ENCODE measurements at places on chromosomes 3 and 15. TPM values are rescaled to one million over a fixed set of nuclear protein-coding genes. Genes with fewer than 3 reads are reported as not detected.
A peak's percentile ranks its signal among the peaks of the same experiment; 100 is the strongest.

GRCh38 chr3:125023833-125024555 lies 31.8 kb downstream of the HEG1 start:
- no peak overlapping the region for H3K4me3 ChIP-seq
- H3K36me3 ChIP-seq = peaks cover 12% of the 10 kb centered on the region
- H3K27ac ChIP-seq = no peak overlapping the region
- H3K4me1 ChIP-seq = no peaks in the 10 kb centered on the region
- no peaks in the 10 kb centered on the region for H3K27me3 ChIP-seq
- no peak for DNase-seq

DNA sequence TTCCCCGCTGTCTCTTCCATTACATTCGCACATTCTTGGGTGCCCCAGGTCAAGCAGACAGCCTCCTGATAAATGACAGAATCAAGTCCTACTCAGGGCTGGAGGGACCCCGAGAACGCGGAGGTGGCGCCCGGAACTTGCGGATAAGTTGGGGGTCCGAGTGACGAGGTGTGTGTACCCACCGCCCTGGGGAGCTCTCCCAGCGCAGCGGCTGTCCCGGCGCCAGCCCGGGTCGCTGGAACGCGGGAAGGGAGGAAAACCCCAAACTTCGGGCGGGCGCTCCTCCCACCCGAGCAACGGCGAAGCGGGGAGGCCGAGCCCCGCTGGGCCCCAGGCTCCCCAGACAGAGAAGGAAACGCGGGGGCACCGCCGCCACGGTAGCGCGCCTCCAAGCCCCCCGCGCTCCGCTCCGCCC lies 550 bp downstream of the CLN6 start:
- no peaks in the 10 kb centered on the region for H3K36me3 ChIP-seq
- peak; percentile 71 for DNase-seq
- H3K27ac ChIP-seq = peak overlapping the region; percentile 87
- no peaks in the 10 kb centered on the region for H3K27me3 ChIP-seq

DNA sequence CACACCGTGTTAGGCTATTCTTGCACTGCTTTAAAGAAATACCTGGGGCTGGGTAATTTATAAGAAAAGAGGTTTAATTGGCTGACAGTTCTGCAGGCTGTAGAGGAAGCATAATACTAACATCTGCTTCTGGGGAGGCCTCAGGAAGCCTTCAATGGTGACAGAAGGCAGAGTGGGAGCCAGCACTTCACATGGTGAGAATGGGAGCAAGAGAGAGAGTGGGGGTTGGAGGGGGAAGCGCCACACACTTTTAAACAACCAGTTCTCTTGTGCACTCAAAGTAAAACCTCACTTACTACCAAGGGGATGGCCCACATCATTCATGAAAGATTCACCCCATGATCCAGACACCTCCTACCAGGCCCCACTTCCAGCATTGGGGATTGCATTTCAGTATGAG lies 181.1 kb downstream of the APBA2 start:
- H3K27me3 ChIP-seq = no peaks in the 10 kb centered on the region
- H3K36me3 ChIP-seq = no peaks in the 10 kb centered on the region
- no peak overlapping the region for H3K27ac ChIP-seq

GRCh38 chr3:179196098-179196497 lies 47.9 kb downstream of the PIK3CA start:
- H3K27me3 ChIP-seq = no peaks in the 10 kb centered on the region
- no peak overlapping the region for H3K4me3 ChIP-seq
- H3K27ac ChIP-seq = no peak overlapping the region

DNA sequence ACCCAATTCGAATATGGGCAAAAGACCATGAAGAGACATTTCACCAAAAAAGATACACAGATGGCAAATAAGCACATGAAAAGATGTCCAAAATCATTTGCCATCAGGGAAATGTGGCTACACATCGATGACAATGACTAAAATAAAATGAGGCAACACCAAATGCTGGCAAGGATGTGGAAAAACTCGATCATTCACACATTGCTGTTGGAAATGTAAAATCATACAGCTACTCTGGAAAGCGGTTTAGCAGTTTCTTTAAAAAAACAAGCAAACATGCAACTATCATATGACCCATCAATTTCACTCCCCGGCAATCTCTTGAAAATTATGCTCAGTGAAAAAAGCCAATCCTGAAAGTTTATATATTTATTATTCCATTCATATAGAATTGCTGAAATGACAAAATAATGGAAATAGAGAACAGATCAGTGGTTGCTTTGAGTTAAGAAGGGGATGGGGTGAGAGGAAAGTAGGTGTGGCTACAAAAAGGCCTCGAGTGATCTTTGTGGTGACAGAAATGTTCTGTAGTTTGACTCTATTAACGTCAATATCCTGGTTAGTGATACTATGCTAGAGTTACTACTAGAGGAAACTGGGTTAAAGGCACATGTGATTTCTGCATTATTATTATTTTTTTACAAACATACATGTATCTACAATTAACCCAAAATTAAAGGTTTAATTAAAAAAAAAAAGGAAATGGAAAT lies 45.0 kb downstream of the DLG1 start:
- no peak overlapping the region for H3K27ac ChIP-seq
- no peaks in the 10 kb centered on the region for H3K27me3 ChIP-seq
- no peaks in the 10 kb centered on the region for H3K36me3 ChIP-seq
- no peak for DNase-seq
- H3K4me1 ChIP-seq = no peaks in the 10 kb centered on the region

The UQCC5 gene
- total RNA-seq = 26.8 TPM

The ATP13A4 gene
- 3.7 TPM for total RNA-seq

- H3K4me3 ChIP-seq = no peak overlapping the region
- no peaks in the 10 kb centered on the region for H3K27me3 ChIP-seq
- no peak for DNase-seq
- no peaks in the 10 kb centered on the region for H3K36me3 ChIP-seq
- H3K27ac ChIP-seq = peak overlapping the region; percentile 37
Observed at GRCh38 chr15:90401495-90401894, 13.5 kb downstream of the IQGAP1 start.

The WDR53 gene
- total RNA-seq = 12.3 TPM

DNA sequence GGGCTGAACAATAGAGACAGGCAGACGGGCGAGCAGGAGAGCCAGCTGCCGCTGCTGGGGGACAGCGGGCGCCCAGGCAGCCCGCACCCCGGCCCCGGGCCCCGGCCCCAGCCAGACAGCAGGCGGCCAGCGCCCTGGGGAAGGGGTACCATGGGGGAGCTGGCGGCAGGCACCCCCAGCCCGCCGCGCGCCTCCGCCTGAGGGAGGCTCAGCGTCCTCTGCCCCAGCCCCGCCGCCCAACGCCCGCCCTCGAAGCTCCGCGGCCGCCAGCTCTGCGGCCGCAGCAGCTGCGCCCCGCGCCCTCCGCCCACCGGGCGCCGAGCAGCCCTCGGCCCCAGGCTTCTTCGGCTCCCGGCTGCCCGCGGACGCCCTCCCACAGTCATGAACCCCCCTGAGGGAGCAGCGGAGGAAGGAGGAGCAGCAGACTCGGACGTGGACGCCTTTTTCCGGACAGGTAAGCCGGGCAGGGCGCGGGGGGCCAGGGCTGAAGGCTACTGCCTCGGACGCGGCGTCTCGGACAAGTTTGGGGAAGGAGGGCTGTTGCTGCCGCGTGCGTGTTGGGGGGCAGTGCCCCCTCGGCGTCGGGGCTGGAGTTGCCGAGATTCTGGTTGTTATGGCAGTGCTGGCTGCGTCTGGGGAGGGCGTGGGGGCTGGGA lies 41.6 kb upstream of the ROPN1 start:
- H3K27ac ChIP-seq = peak within 1 kb of the TSS; percentile 54
- peak within 1 kb of the TSS; percentile 68 for H3K4me3 ChIP-seq
- H3K27me3 ChIP-seq = no peaks in the 10 kb centered on the region

The SLC28A2 gene
- not detected for total RNA-seq

- peaks cover 46% of the 10 kb centered on the region for H3K36me3 ChIP-seq
- no peaks in the 10 kb centered on the region for H3K27me3 ChIP-seq
- no peak for DNase-seq
- H3K4me3 ChIP-seq = no peak overlapping the region
- no peaks in the 10 kb centered on the region for H3K4me1 ChIP-seq
Observed at GRCh38 chr3:12916159-12916558, 74.8 kb upstream of the RPL32 start.

GRCh38 chr3:143433787-143434378 lies 314.3 kb downstream of the CHST2 start:
- H3K27me3 ChIP-seq = no peaks in the 10 kb centered on the region
- no peaks in the 10 kb centered on the region for H3K4me1 ChIP-seq
- H3K36me3 ChIP-seq = no peaks in the 10 kb centered on the region
- H3K27ac ChIP-seq = no peak overlapping the region

The CLSTN2 gene
- total RNA-seq = 12.0 TPM

Measured in kidney (tissue), 22 donors.